Activated CD4-positive, alpha-beta T cell treated with anti-CD3 and anti-CD28 coated beads, Interleukin-10, Interleukin-2, amounts not matched to agents 100 ng/mL and 50 ng/mL, durations not matched to agents 16 hours and 8 hours (primary cell): ENCODE measurements at places on chromosomes 6 and 20.

DNA sequence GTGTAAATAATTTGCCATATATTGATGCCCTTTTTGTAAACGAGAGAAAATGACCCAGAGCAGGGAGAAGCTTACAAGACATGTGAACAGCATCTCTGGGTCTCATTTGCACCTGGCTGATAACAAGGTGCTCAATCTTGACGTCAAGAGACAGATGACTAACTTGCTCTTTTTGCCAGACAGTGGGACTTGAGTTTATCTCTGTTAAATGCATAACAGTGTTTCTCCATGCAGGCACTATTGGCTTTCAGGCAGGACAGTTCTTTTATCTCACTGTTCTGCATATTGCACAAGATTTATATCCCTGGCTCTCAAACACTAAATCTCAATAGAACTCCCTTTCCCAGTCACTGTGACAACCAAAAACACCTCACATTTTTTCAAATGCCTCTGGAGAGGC lies 56.4 kb downstream of the RFX6 start:
- no peak for DNase-seq

GRCh38 chr20:5918856-5919625 lies 31.3 kb downstream of the TRMT6 start:
- DNase-seq = peak; percentile 72

- DNase-seq = peak; percentile 67
Observed at GRCh38 chr20:54345301-54345724, 130.1 kb upstream of the DOK5 start.

GRCh38 chr6:25366903-25367545 lies 87.8 kb downstream of the CARMIL1 start:
- peak; percentile 54 for DNase-seq

DNA sequence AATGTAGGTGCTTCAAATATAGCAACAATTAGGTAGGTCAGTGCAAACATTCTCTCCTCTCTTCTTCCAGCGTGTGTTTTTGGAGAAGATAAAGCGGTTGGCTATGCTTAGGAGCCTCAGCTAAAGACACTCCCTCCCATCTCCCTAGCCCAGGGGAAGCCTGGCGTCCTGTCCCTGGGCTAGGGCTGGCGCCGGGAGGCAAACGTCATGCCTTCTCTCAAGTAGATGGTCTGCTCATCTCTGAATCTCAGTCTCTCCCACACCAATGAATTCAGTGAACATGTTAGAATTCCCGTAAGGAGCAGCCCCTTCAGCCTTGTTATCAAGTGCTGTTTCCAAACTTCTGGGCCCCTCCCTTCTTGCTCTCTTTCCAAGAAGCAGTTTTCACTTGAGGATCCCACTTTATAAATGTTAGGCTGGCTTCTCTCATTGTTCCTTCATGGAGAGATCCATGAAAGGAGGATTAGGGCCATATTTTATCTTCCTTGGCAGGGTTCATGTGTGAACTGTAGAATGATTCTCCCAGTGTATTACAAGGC lies 142.8 kb downstream of the CLIC5 start:
- DNase-seq = no peak

DNA sequence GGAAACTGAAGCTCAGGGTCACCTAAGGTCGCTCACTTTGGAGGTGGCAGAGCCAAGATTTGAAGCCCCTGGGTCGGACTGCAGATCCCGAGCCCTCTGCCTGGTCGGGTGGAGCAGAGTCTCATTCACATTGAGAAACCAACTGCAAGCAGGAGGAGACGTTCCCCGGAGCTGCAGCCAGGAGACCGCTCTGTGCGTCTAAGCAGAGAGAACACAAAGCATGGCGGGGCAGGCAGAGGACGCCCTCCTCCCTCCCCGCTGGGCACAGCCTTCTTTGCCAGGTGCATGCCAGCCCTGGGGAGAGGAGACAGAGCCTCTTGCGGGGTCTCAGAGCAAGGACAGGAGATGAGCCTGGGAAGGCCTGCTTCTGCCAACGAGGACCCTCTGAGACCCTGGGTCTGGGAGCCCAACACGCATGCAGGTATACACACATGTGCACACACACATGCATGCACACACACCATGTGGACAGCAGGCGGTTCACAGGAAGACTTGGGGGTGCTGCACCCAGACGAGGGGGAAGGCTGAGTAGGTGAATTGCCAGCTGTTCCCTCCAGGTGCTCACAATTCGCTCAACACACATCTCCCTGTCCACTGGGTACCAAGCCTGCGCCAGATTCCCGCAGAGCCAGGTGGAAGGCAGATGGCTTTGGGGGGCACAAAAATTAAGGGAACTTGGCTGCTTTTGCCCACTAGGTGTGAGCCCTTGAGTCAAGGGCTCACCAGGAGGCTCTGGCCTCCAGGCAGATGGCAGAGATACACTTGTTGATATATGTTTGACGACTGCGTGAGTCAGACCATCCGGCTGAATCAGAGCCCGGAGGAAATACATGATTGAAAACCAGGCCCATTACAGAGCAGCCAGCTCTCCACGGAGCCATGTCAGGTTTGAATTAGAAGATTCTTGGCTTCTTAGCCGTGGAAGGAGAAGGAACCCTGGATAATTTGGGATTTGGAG lies 5.5 kb upstream of the NTSR1 start:
- DNase-seq = peak; percentile 54
